Brain (organoid and tissue), 16 donors: ENCODE measurements at places on chromosomes 3 and 15.

DNA sequence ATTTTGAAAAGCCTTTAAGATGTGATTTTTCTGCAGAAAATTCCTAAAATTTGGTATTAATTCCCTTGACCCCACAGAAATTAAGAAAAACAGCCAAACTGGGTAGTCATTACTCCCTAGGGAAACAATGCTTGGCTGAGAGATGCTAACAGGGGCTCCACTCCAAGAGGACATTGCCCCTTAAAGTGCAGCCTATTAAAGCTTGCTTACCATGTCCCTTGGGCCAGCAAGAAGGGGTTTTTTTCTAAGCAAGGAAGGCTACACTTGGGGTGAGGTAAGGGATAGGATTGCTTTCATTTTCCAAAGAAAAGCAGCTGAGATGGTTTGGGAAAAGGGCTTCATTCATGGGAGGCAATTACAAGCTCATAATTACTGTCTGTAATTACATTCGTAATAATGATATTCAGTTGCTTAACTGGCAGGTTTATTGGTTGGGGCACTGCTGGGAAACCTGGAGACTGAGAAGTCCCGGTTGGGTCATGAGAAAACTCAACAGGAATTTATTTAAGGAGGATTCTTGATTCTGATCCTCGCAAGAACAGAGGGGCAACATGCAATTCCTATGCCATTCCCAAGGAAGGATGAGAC is 247.5 kb downstream of the NR1D2 start:
- DNase-seq = no peak

DNA sequence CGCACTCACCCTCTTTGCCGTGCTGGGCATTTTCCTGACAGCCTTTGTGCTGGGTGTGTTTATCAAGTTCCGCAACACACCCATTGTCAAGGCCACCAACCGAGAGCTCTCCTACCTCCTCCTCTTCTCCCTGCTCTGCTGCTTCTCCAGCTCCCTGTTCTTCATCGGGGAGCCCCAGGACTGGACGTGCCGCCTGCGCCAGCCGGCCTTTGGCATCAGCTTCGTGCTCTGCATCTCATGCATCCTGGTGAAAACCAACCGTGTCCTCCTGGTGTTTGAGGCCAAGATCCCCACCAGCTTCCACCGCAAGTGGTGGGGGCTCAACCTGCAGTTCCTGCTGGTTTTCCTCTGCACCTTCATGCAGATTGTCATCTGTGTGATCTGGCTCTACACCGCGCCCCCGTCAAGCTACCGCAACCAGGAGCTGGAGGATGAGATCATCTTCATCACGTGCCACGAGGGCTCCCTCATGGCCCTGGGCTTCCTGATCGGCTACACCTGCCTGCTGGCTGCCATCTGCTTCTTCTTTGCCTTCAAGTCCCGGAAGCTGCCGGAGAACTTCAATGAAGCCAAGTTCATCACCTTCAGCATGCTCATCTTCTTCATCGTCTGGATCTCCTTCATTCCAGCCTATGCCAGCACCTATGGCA is 41.1 kb upstream of the CSTA start:
- DNase-seq = no peak

DNA sequence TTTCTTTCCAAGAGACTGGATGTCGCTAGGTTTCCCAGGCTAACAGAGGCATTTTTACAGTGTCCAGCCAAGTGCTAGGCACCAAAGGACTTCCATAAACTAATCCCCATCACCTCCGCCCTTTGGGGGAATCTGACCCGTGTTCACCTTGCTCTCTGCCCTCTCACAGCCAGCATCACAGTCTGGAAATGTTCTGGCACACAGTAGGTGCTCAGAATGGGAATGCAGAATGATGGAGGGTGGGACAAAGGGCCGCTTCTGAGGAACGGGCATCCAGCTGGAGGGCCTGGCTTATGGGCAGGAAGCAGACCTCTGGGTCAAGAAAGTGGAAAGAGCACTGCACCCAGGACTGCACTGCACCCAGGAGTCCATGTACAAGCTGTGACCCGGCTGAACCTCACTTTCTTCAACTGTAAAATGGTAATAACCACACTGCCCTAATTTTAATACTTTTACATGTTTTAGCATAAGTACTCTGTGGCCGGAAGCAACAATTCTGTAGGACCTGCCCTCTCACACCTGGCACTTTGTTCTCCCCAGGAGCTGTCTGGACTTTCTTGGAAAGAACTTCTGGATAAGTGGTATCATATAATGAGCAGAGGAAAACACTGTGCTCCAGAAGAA is 901 bp upstream of the NMB start:
- DNase-seq = no peak

GRCh38 chr15:80558631-80559319 is 136.3 kb upstream of the ABHD17C start:
- no peak for DNase-seq

GRCh38 chr3:152828075-152828840 is 6.7 kb upstream of the P2RY1 start:
- no peak for DNase-seq

- no peak for DNase-seq
Measured at GRCh38 chr3:132783152-132783551, 60.9 kb upstream of the NPHP3 start.

DNA sequence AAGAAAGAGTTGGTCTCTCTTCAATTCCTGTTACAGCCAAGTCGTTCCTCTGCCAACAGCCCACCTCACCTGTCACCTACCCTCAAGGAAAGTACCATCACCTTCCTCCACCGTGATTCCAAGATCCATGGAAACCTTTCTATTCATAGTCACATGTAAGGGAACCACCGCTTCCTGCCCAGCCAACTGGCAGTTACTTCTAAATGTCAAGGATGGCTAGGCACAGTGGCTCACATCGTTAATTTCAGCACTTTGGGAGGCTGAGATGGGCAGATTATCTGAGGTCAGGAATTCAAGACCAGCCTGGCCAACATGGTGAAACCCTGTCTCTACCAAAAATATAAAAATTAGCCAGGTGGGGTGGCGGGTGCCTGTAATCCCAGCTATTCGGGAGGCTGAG is 82.8 kb downstream of the FOXP1 start:
- DNase-seq = no peak

- no peak for DNase-seq
Measured at GRCh38 chr15:25092661-25093060, 137.9 kb downstream of the SNRPN start.

DNA sequence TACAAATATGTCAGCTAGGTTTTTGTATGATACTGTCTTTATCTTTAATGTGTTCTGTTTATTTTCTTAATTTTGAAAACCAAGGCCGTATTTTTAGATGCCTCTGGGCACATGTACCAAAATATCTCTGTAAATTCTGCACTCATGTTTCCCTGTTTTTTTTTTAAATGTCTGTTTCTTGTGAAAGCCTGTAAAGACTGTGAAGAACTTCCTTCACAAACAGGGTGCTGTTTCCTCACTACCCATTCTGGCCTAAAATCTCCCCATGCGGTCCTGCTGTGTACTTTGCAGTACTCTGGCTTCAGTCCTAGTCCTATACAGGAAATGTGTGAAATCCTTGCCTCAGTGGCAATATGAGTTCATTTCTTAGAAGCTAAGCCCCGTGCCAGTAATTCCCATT is 133.4 kb upstream of the ZBTB20 start:
- DNase-seq = peak; percentile 87

GRCh38 chr3:189295089-189295488 is 123.3 kb downstream of the TPRG1 start:
- no peak for DNase-seq

DNA sequence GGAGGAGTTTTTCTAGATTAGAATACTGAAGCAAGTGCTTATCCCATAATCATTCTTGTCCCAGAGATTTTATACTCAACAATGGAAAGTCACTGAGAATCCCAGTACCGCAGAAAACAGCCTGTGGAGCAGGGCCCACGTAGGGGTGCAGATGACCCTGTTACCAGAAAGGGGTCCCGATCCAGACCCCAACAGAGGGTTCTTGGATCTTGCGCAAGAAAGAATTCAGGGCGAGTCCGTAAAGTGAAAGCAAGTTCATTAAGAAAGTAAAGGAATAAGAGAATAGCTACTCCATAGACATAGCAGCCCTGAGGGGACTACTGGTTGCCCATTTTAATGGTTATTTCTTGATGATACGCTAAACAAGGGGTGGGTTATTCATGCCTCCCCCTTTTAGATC is 2.6 kb downstream of the GCNT3 start:
- DNase-seq = no peak

- DNase-seq = no peak
Measured at GRCh38 chr3:1469687-1470086, 376.9 kb downstream of the CNTN6 start.

DNA sequence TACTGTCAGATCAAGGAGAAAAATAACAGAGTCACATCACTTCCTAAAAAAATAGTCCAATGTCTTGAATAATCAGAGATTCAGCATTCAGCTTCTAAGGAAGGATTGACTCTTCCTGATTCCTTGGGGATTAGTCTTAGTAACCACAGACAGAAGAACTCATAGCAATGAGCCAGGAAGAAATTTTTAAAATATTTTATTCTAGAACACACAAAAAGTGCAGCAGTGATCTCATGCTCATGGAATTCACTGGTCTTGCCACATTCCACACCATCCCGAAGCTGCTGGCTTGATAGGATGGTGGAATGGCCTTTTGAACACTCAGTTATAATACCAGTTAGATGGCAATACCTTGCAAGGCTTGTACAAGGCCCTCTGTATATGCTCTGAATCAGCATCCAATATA is 43.0 kb upstream of the ABI3BP start:
- no peak for DNase-seq

GRCh38 chr3:124812291-124813265 is 74.6 kb downstream of the ITGB5 start:
- peak; percentile 93 for DNase-seq

GRCh38 chr15:87576486-87577176 is 679.9 kb downstream of the NTRK3 start:
- no peak for DNase-seq

- DNase-seq = no peak
Measured at GRCh38 chr3:51680663-51681230, 9.7 kb downstream of the TEX264 start.

- DNase-seq = no peak
Measured at GRCh38 chr3:62551556-62551955, 178.2 kb upstream of the FEZF2 start.

- no peak for DNase-seq
Measured at GRCh38 chr3:29267226-29267625, 13.6 kb upstream of the RBMS3 start.

DNA sequence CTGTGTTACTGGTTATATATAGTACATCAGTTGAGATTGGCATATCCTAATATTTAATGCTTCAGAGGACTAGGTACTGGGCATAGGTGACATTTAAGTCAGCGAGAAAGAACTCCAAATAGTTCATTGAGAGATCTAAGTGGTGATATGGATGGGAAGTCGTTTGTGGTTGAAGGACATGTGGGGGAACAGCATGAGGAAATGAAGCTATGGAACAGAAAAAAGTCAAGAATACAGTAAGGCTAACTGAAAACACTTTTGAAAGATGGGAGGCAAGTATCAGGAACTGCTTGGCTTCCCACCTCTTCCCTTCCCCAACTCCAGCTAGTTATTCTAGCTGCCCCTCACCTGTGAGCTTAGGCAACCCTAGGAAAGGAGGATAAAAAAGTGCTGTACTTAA is 3.7 kb upstream of the MYO5A start:
- no peak for DNase-seq

GRCh38 chr3:144273601-144274000 is 302.0 kb downstream of the DIPK2A start:
- no peak for DNase-seq
